ENCODE measurements at places on chromosomes 13 and 19. TPM values are rescaled to one million over a fixed set of nuclear protein-coding genes. Genes with fewer than 3 reads are reported as not detected.
A peak's percentile ranks its signal among the peaks of the same experiment; 100 is the strongest.

PRKCG gene
- 6.5 TPM for total RNA-seq

DNA sequence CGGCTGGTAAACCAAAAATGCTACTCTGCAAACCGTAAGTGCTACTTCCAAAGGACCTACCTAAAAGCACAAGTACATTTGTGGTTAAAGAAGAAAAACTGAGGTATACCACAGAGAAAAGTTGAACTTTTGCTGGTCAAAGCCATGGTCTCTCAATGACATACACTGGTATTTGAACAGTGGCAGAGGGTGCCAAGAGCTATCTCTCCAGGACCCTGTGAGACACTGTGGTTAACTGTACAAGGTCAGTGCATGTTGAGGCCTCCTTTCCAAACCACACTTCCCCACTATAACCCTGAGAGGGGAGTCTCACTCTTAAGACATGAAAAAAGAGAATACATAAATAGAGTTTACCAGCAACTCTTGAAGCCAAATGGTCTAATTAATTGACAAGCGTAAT lies 49.5 kb downstream of the COL4A1 start:
- no peaks in the 10 kb centered on the region for H3K4me1 ChIP-seq
- H3K4me3 ChIP-seq, result no peak overlapping the region
- H3K27me3 ChIP-seq, result no peaks in the 10 kb centered on the region
- H3K27ac ChIP-seq, result no peak overlapping the region

- H3K36me3 ChIP-seq, result peaks cover 21% of the 10 kb centered on the region
- peaks cover 14% of the 10 kb centered on the region for H3K4me1 ChIP-seq
- DNase-seq, result peak; percentile 24
- peak overlapping the region; percentile 99 for H3K27ac ChIP-seq
- H3K4me3 ChIP-seq, result peak overlapping the region; percentile 85
Observed at GRCh38 chr19:11963566-11964355, 1.1 kb upstream of the ZNF763 start.

DNA sequence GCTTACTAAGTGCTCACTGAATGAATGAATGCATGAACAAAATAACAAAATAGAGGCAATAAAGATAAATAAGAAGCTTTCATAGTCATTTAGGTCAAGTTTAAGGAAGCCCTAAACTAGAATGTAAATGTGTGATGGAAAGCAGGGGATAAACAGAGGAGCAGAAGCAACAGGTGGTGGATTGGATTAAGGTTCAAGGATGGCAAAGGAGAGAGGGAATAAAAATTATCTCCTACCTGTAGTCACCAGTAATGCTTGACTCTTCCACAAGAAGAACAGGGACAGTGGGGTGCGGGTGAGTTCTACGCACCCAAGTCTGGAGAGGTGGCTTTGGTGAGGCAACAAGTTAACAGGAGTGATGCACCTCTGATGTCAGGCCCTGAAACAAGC lies 212.4 kb downstream of the ZIC5 start:
- H3K4me1 ChIP-seq, result no peaks in the 10 kb centered on the region
- no peak overlapping the region for H3K27ac ChIP-seq
- DNase-seq, result no peak
- H3K4me3 ChIP-seq, result no peak overlapping the region

GRCh38 chr19:54297759-54298305 lies 15.1 kb downstream of the LILRA5 start:
- H3K36me3 ChIP-seq, result no peaks in the 10 kb centered on the region
- H3K4me3 ChIP-seq, result no peak overlapping the region
- no peaks in the 10 kb centered on the region for H3K4me1 ChIP-seq
- peaks cover 47% of the 10 kb centered on the region for H3K27me3 ChIP-seq
- H3K27ac ChIP-seq, result no peak overlapping the region
- no peak for DNase-seq

GRCh38 chr13:79973533-79973963 lies 367.4 kb downstream of the SPRY2 start:
- no peak overlapping the region for H3K27ac ChIP-seq
- H3K36me3 ChIP-seq, result peaks cover 17% of the 10 kb centered on the region
- no peak for DNase-seq
- H3K4me1 ChIP-seq, result no peaks in the 10 kb centered on the region

KASH5 gene
- total RNA-seq, result not detected

DNA sequence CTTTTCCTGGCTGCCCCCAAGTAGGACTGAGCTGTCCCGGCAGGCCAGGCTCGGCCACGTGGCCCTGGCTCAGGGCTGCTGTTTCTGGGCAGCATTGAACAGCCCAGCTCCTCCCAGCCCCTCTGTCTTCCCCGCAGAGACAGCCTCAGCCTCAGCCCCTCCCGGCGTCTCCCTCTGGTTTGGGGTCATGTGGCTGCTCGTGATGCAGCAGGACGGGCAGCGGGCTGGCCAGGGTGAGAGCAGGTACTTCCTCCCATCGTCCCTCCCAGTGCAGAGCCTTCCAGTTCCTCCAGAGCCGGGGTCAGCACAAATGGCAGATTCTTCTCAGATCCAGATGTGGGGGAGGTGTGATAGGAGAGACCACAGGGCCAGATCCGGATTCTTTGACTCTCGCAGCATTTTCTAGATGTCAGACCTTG lies 114.6 kb downstream of the KDM4B start:
- no peaks in the 10 kb centered on the region for H3K27me3 ChIP-seq
- H3K36me3 ChIP-seq, result peaks cover 9% of the 10 kb centered on the region
- no peak overlapping the region for H3K4me3 ChIP-seq
- no peak overlapping the region for H3K27ac ChIP-seq
- no peak for DNase-seq
- peaks cover 11% of the 10 kb centered on the region for H3K4me1 ChIP-seq

Data from progenitor cell of endocrine pancreas (in vitro differentiated cells).